ENCODE measurements at places on chromosomes 2 and 18.

DNA sequence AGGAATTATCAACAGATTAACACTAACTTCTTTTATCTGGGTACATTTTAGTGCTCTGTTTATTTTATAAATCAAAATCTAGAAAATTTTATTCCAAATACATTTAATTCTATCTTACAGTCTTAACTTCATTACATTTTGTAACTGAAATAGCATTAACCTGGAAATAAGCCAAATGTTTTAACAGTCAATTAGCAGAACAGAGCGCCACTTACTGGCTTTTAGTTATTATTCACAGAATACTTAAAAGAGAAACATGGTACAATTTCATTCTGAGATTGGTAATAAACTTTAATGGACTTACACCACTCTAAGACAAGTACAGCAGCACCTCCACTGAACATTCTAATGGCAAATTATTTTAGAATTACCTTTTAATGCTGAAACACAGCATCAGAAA lies 38.6 kb downstream of the SS18 start:
- DNase-seq = no peak

DNA sequence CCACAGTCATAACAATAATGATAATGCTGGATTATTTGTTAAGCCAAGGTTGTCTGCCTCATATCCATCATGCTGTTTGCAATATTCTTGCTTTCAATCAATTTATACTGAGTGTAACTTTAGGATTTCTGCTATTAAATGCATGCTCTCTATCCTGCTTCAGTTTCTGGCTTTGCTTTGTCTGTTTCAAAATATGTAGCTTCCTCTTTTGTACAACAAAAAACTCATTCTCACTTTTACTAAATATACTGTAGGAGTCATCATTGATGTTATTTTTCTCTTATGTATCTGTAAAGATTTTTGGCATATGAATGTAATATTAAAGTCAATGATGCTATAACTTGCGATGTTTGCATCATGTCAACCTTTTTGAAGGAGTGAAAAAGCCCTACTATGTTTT lies 149.3 kb downstream of the GPD2 start:
- DNase-seq = no peak

DNA sequence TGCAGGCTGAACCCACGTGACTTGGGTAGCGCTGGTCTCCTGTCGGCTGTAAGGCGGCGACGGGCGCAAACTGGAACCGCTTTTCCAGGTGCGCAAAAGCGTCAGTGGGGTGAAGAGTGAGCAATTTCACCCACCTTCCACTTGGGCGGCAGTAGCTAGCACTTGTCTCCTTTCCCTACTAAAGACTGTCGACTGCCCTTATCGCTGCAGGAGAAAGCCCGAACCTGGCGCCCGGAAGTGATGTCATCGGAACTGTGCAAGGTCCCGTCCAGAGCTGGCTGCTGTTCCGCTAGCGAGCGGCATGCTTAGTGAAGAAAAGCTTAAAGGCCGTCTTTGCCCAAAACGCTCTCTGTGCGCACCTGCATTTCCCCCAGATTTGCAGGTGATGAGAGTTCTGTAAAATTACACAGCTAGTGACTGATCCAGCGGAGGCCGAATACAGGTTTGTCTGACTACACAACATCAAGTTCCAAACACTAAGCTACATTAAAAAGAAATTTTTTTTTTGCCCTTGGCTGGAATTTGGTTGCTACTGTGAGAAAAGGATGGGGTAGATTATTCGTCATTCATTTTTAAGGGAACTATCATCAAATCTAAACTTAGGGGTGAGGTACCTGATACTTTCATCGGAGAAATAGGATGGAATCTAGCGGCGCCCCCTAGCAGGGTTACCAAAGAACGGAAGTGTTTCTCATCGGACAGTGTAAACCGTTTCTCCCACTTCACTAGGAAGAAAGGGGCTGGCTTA lies at the start of gene OSGEPL1:
Gene OSGEPL1, minus strand, starts transcription at position 242 of the 748 bp plus-strand sequence. CDS start 1,152 bp downstream, outside the sequence.
- peak; percentile 72 for DNase-seq

- no peak for DNase-seq
Observed at GRCh38 chr2:86441392-86441881, 266 bp downstream of the KDM3A start.

DNA sequence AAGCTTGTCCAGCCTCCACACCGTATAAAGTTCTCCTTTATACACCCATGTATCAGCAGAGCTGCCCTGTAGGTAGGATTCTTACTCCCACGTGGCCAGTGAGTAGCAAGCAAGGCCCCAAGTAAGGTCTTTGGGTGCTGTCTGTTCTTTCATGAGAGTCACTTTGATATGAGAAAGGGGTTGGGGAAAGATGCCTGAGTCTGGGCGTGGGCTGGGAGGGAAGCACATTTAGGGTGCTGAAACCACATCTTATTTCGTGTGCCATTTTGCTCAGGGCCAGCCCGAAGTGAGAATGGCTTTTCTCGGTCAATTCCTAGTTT lies 436 bp upstream of the ITPRIPL1 start:
- no peak for DNase-seq

- DNase-seq = no peak
Observed at GRCh38 chr18:62745089-62745751, 29.9 kb downstream of the PHLPP1 start.

- peak; percentile 76 for DNase-seq
Observed at GRCh38 chr2:44955593-44956392, 14.3 kb downstream of the SIX3 start.

DNA sequence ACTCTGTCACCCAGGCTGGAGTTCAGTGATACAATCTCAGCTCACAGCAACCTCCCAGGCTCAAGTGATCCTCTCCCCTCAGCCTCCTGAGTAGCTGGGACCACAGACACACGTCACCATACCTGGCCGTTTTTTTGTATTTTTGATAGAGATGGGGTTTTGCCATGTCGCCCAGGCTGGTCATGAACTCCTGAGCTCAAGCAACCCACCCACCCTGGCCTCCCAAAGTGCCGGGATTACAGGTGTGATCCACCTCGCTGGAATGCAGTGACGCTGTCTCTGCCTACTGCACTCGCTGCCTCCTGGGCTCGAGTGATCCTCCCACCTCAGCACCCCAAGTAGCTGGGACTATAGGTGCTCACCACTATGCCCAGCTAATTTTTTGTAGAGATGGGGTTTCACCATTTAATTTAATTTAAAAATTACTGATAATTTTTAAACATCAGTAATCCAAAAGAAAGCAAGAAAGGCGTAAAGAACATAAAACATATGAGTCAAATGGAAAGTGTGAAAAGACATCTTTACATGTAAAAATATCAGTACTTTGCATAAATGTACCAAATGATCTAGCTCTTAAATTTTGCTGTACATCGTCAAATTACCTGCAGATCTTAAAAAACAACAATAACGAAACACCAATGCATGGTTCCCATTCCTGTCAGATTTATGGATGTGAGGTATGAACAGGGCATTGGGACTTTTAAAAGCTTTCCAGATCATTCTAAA lies 2.8 kb upstream of the ZNF236 start:
- no peak for DNase-seq

DNA sequence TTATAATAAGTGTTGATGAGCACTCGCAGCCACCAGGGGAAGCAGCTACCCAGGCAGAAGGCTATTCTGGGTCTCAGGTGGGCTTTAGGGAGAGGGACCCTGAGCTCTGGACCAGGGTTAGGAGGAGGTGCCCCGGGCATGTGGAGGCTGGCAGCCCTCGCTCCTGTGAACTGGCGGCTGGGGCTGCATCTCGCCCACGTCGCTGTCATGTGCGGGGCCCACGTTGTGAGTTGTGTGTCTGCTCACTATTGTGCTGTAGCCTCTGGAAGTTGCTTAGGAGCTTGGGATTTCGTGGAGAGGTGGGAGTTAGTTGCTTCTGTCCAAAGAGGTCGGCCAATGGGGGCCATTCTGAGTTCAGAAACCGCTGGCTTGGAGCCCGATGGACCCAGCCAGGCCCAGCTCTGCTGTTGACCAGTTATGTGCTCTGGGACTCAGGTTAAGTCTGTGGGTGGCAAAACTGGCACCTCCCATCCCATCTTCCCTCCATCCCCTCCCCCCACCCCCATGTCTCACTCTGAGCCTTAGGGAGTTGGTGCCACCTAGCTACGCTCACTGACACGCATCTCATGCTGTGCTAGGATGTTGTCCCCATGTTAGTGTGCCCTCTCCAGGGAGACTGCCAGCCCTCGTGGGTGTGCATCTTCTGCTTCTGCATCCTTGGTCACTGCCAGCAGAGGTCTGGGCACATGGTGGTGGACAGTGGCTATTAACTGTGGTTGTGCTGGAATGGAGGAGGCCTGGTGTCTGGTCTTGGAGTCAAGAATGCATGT lies 18.5 kb downstream of the RRM2 start:
- no peak for DNase-seq

DNA sequence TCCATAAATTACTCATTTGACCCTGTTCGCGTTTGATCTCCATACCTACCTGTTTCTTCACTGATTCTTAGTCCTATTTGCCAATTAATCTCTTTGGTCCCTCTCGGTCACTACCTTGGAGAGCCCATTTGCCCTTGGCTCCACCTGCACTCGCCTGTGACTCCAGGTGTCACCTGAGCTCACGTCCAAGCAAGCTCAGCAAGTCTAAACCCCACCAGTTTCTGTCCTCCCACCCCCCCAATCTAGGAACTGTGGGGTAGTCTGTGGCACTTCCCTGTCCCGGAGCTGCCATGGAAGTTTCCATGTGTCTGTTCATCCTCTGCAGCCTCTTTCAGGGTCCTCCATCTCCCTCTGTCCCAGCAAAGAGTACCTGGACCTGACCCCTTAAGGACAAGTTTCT lies 68.1 kb upstream of the BCL2L11 start:
- no peak for DNase-seq

DNA sequence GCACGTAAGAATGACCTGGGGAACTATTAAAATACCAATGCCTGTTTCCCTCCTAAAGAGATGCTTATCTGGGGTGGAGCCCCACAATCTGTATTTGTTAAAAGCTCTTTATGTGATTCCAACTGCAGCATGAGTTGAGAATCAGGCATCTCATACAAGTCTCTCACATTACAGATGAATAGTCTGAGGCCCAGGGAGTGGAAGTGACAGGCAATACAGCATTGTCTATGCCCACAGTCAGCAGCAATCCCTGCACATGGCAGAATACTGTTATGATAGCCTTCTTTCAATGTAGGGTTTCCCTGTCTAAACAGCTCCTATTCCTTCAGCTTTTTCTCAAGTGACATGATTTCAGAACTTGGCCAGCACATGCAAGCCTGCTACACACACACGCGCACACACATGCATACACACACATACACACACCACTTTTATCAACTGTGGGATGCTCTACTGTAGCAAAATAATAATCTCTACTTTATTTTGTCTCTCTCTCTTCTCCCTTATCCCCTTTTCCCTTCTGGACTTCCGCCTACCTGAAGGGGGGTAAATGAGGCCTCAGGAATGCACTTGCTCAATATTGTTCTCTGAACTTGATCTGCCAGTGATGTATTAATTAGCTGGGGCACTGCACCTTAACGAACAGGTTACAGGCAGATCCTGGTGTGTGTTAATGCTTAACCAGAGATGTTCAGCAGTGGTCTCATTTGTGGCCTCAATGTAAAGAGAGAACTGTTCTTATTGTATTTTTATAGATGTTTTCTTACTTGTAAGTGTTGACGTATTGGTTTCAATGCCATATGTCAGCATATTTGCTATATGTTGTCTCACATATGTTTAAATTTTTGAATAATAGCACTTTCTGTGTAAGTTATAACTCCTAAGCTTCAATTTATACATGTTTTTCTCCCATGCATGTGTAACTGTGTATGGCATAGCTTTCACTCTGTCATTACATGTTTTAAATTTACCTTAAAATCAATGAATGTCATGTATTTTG lies 116.0 kb downstream of the SETBP1 start:
- no peak for DNase-seq

DNA sequence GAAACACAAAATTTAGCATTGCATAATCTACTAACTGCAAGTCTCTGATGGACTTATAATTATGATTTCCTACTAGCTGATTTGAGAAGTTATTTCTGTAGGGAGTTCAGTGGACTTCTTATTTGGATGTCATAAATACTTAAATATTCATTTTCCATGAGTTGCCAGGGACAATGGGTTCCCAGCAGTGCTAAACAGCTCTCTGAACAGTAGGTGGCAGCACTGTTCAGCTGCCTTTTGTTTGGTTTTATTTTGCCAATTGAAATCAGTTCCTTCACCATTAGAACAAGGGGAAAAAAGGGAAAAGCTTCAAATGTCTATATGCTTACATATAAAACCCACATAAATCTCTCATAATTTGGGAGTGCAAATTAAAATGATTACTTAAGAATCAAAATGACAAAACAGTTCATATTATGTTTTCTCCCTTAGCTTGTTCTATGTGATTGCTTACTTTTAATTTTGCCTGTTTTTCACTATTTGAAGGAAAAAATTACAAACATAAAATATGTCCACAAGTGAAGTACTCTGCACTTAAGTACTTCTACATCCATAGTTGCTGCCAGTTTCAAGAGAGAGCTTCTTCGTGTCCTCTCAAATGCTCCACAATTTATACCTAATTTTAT lies 898.9 kb downstream of the CPS1 start:
- no peak for DNase-seq

DNA sequence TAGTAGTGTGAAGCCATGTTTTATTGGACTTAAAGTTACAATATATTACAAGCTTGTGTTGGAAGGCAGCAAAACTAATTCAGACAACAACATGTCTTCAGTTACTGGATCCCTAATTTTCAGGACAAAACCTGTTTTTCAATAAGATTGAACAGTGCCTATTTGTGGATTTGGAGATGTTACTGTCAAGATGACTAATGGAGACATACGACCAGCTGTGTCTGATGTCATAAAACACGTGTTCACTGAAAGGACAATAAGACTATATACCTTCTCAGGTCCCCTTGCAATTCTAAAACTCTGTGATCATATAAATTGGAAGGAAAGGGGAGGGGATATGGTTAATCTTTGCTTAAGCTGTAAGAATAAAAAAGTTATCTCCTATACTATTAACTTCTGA lies 21.7 kb downstream of the METTL21A start:
- DNase-seq = no peak

DNA sequence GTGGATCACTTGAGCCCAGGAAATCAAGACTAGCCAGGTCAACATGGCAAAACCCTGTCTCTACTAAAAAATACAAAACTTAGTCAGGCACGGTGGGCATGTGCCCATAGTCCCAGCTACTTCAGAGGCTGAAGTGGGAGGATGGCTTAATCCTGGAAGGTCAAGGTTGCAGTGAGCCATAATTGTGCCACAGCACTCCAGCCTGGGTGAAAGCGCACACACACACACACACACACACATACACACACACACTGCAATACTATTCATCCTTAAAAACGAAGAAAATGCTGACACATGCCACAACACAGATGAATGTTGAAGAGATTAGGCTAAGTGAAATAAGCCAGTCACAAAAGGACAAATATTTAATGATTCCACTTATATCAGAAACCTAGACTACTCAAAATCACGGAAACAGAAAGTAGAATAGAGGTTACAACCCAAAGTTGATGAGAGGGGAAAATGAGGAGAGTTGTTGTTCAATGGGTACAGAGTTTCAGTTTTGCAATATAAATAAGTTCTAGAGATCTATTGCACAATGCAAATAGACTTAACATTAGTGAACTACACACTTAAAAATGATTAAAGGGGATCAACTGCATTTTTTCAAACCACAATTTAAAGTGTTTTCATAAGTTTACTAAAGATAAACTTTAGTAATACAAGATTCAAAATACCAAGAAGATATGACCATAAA lies 114.5 kb downstream of the USP34 start:
- no peak for DNase-seq

- no peak for DNase-seq
Observed at GRCh38 chr18:77373730-77374445, 124.2 kb downstream of the GALR1 start.

- DNase-seq = no peak
Observed at GRCh38 chr2:69807821-69808540, 21.5 kb upstream of the GMCL1 start.

- no peak for DNase-seq
Observed at GRCh38 chr2:24328010-24328409, 32.3 kb downstream of the ITSN2 start.
